ENCODE measurements at places on chromosomes 5 and 9.

DNA sequence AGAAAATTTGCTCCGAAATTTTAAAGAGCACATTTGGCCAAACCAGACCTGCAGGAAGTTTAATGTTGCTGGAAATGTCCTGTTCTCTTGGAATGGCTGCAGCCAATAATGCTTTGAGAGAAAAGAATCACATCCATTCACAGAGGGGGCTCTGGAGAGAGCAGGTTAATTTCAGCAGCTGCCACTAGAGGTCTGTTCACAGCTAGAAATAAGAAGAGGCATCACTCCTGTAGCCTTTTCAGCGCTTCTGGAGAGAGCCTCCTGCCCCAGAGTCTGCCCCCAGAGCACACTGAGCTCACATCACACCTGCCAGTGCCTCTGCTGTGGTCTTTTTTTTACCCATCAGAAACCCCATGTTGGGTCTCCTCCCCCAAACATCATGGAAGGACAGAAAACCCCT lies 124.8 kb upstream of the RAD23B start:
- peak; percentile 36 for DNase-seq

- no peak for DNase-seq
These were observed 142.4 kb upstream of the GRAMD2B start for GRCh38 chr5:126280846-126281245.

DNA sequence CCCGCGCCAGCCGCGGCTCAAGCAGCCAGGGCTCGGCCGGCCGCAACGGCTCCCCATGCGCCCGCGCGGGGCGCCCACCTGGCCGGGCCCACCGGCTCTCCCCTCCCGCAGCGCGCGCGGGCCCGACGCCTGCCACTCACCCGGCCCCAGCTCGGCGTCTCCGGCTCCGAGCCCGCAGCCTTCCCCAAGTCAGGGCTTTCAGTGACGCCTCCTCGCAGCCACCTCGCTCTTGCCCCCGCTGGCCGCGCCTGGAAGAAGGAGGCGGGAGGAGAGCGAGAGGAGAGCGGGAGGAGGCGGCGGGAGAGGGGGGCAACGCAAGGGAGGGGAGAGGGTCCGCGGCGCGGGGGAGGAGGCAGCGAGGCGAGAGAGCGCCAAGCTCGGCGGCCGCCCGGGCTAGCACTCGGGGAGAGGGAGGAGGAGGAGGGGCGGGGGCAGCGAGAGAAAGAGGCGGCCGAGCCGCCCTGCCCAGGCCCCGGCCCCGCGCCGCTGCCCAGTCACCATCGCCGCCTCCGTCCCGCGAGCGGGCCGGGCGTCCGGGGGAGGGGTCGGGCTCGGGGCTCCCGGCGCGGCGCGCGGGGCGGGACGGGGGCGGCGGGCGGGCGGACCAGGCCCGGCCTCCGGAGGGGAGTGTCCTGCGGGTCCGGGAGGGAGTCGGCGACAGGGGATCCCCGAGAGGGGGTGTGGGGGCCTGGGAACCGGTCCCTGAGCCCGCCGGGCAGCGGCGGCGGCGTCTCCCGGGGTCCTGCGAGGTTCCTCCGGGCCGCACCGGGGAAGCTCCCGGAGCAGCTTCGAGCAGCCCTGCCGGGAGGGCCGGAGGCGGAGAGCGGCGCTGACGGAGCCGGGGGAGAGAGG lies at the start of gene LHFPL2:
LHFPL2 (minus strand) TSS at position 414 of the 852 bp plus-strand sequence. CDS start 138,559 bp downstream, outside the sequence.
- DNase-seq = peak; percentile 80

DNA sequence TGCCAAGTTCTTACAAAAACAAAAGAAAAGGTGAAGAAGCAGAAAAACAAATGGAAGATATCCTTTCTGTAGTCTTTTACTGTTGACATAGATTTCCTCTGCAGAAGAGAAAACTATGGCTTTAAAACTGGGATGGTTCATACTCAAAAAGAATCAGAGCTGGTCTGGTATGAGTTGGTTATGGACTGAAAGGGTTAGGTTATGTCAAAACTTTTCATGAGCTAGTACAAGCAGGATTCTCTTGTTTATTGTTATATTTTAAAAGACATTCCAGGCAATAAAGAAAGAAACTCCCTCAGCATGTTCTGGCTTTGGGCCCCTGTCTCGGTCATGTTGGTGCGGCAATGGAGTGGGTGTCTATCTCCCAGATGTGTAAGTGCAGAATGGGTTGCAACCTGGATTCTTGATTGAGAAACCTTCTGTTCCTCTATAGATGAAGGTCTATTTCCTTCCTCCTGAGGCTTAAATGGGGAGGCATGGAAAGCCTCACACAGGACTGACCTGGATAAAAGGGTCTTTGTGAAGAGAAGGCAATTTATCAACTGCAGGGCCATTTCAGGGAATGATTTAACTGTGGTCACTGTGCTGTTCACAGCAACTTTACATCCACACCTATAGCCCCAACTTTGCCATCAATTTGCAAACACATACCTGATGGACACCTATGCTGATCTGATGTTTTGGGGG lies 209.6 kb upstream of the TNC start:
- DNase-seq = no peak

DNA sequence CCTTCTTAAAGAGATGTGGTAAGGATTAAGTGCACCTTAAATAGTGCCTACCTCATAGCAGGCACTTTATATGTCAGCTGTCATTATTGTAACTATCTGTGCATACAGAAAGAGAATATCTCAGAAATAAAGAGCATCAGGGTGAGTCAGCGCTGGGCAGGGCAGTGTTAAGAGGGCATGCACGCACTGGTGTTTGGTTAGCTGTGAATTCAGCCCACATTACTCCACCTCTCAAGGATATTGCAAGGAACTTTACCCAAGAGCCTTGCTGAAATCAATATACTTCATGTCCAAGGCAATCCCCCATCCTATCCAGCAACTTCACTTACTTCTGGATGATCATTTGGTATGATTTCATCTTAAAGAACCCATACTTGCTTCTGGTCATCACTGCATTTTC lies 300.9 kb downstream of the NTRK2 start:
- DNase-seq = no peak

DNA sequence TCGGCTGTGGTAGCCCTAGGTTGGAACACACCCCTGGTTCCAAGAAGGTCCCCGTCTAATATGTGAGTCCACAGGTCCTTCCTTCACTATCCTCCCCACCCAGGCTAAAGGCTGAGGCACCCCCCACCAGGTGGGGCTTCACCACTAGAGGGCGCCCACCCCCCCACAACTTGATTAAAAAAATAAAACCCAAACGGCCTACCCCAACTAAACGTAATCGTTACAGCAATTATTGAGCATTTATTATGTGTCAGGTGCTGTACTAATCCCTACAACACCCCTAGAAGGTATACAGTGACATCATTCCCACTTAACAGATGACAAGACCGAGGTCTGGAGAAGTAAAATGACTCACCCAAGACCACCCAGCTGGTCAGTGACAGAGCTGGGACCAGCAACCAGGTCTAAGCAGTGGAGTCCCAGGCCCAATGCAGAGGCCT lies 65.0 kb downstream of the FGF18 start:
- DNase-seq = no peak

- peak; percentile 17 for DNase-seq
These were observed 386.1 kb upstream of the KIF2A start for GRCh38 chr5:61919920-61920319.

- DNase-seq = no peak
These were observed 20.0 kb upstream of the AGGF1 start for GRCh38 chr5:77010243-77010642.

DNA sequence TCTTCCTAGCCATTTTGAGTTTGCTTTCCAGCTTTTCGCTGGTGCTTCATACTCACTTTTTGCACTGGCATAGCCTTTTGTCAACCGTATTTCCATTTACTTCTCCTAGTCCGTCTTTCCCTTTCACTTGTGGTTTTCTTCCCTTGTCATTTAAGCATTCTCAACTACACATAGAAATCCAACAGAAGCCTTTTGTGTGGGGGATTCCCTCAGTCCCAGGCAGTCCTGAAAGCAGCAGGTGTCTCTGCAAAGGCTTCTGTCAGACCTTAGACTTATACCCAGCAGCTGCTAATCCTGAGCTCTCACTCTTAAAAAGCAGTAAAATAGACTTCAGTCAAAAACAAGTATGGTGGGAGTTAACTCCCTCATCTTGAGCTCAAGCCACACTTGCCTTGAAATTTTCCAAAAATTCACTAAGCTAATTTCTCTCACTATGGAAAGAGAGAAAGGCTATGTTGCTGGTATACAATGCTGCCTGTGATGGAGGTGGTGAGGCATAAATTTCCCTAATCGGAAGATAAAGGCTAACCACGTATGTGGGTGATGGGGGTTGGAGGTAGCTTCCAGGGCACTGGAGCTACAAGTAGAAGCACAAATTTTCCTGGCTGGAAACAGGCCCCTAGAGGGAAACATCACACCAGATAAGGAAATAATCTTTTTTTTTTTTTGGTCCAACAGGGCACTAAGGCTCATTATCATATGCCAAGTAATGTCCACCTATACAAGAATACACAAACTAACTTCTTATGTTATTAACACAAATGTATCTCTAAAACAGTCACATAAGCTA lies 34.8 kb upstream of the IFNK start:
- DNase-seq = no peak

GRCh38 chr9:21078702-21079101 lies 960 bp upstream of the IFNB1 start:
- DNase-seq = no peak

GRCh38 chr5:42597318-42597937 lies 159.2 kb upstream of the CCDC152 start:
- no peak for DNase-seq

DNA sequence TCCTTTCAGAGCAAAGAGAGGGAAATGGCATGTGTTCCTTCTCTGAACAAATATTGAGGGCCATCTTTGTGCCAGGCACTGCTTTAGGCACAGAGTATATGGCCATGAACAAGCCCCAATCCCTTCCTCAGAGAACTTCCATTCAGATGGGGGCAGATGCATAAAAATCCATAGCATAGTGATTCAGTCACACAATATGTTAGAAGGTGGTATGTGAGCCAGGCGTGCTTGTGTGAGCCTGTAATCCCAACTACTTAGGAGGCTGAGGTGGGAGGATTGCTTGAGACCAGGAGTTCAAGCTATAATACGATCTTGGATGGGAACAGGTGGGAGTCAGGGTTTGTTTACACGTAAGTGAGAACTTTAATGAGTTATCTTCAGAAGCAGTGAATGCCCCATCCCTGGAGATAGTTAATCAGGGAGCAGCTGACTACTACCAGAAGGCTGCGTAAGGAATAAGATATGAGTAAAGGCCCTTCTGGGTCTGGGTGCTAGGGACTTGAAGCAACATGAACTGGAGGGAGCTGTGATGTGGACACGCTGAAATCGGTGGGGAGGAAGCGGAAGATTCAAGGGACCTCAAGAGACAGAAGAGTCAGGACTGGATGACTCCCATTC lies 27.1 kb downstream of the NANS start:
- no peak for DNase-seq
